ENCODE measurements at places on chromosomes 2 and 18.

GRCh38 chr2:143890798-143891197 lies 629.1 kb downstream of the ZEB2 start:
- no peak for DNase-seq

DNA sequence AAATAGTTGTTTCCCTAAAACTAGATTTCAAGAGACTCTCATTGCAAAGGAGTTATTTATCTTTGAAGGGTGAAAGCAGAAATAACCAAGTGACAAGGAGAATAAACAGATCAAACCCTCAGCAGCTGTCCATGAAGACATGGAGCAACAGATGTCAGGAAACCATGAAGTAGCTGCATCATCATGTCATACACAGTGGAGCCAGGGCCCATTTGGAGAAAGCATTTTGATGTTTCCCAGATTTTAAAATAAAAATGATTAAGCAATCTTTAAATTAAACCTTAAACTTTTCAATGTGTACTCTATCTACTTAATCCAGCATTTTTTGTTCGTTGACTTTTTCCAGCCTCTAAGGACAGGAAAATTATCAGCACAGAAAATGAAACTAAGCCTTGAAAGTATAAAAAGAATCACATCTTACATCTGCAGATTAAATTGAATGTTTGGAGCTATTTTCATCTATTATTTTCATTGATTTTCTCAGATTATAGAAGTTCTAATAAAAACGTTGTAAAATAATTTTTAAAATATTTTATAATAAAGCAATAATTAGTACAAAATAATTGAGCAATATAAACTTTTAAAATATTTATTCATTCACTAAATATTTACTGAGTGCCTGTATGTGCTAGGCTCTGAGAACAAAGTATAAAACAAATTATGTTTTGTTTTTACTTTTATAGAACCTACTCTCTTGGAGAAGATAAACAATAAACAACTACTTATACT lies 860.1 kb downstream of the BCL11A start:
- no peak for DNase-seq

DNA sequence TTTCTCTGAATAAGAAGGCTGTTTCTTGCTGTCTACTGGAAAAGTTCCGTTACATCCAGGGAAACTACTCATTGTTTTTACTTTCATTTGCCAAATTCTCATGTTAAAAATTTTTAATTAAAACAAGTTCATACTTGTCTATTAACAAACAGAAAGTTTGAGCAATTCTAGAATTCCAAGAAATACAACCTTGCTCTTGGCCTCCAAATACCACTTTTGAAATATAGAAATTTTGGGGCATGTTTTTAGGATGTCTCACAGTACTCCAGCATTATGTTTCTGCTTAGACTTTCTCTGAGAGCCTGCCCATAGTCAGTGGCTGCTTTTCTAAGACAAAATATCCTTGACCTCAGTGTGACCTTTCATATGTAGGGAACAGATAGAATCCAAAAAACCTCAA lies 228.7 kb upstream of the RND3 start:
- no peak for DNase-seq

GRCh38 chr18:75344161-75344560 lies 83.3 kb downstream of the SMIM21 start:
- DNase-seq, result no peak

GRCh38 chr2:126859631-126860030 lies 39.1 kb upstream of the TEX51 start:
- no peak for DNase-seq

DNA sequence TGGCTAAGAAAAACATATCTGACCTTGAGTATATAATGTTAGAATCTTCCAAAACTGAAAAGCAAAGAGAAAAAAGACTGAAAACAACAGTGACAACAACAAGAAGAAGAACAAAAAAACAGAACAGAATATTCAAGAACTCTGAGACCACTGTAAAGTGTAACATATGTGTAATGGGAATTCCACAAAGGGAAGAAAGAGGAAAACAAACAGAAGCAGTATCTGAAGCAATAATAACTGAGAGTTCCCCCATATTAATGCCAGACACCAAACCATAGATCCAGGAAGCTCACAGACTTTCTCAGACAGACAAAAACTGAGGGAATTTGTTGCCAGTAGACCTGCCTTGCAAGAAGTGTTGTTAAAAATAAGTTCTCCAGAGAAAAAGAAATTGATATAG lies 58.9 kb downstream of the TXNL1 start:
- DNase-seq, result no peak

GRCh38 chr2:134235510-134236144 lies 18.2 kb upstream of the MGAT5 start:
- no peak for DNase-seq

GRCh38 chr18:35271656-35272055 lies 18.4 kb downstream of the ZSCAN30 start:
- no peak for DNase-seq

DNA sequence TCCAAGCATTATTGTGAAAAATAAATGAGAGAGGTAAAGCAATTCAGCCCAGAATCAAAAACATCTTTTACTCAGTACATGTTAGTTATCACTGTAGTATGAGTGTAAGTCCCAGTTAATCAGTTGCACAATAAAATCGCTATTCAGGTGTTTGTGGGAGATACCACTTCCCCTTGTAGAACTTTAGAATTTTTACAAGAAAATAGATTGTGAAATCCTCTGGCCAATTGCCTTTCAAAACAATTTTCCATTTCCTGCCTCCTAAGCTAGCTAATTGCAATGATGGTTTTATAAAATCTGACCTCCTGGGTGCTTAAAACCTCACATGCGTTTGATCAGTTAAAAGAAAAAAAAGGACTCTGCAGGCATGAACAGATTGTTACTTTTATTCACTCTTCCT lies 332.5 kb downstream of the PID1 start:
- DNase-seq, result no peak

- no peak for DNase-seq
These were observed 174.2 kb upstream of the GLI2 start for GRCh38 chr2:120561379-120562035.

- no peak for DNase-seq
These were observed 21.3 kb downstream of the HNRNPLL start for GRCh38 chr2:38581193-38582147.

DNA sequence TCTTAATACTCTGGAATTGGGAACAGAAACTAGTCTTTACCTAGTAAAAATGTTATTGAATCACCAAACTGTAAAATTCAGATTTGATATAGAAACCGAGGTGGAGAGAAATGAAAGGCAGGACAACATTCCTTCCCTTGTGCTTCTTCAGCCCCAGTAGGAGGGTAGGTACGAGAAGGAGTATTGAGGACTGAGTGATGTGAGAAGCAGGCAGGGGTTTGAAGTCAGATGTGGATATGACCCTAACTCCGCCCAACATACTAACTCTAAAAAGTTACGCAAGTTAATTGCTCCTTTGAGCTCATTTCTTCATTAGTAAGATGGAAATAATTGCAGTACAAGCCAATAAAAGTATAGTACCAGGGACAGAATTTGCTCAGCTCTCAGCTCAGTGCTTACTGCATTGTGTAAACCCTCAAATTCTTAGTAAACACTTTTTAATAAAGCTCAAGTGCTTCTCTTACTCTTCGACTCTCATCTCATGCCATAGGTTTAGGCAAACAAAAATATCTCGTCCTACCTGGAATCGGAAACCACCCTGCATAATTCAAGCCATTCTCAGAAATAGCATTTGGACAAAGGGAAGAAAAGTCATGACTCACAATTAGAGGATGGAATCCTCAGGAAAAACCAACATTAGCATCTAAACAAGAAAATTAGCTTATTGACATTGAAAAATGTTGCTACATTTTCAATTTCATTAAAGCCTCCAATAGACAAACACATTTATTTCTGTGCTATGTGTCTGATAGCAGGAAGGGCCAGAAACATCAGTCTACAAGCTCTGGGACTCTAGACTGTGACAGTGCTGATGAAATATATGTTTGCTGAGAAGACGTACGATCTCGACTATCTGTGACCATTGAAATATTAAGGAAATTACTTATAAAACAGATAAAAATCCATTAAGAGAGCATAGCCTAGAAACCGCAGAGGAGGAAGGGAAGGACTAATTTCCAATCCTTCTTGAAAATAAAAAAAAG lies 161.3 kb downstream of the HNMT start:
- DNase-seq, result no peak

- DNase-seq, result no peak
These were observed 53.4 kb upstream of the ORC2 start for GRCh38 chr2:201016859-201017258.
